Glutamatergic neuron (in vitro differentiated cells): ENCODE measurements at places on chromosomes 4 and X. TPM values are rescaled to one million over a fixed set of nuclear protein-coding genes. Genes with fewer than 3 reads are reported as not detected.

The SMR3B gene
- total RNA-seq: not detected

GRCh38 chr4:176277162-176277904 lies 8.3 kb upstream of the ASB5 start:
- DNase-seq: peak; percentile 69

- no peak for DNase-seq
Observed at GRCh38 chrX:40081679-40082068, 16.1 kb downstream of the BCOR start.

- no peak for DNase-seq
Observed at GRCh38 chr4:81442484-81443085, 29.1 kb downstream of the RASGEF1B start.

DNA sequence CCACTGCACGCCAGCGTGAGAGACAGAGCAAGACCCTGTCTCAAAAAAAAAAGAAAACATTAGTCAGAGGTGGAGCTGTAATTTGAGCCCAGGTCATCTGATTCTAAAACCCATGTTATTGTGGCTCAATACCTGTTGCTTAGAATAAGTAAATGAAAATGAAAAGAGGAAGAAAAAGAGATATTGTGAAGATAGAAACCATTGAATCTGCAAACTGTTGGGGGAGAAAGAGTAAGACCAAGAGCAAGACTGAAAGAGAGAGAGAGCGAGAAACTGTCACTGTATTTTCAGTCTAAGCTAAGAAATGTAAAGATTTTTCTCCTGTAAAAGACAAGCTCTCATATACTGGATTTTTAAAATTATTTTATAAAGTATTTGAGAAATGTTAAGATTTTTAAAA lies 9.7 kb upstream of the IGSF1 start:
- no peak for DNase-seq
